GM03348 (cell line): ENCODE measurements at places on chromosomes 7 and 10.
A peak's percentile ranks its signal among the peaks of the same experiment; 100 is the strongest.

DNA sequence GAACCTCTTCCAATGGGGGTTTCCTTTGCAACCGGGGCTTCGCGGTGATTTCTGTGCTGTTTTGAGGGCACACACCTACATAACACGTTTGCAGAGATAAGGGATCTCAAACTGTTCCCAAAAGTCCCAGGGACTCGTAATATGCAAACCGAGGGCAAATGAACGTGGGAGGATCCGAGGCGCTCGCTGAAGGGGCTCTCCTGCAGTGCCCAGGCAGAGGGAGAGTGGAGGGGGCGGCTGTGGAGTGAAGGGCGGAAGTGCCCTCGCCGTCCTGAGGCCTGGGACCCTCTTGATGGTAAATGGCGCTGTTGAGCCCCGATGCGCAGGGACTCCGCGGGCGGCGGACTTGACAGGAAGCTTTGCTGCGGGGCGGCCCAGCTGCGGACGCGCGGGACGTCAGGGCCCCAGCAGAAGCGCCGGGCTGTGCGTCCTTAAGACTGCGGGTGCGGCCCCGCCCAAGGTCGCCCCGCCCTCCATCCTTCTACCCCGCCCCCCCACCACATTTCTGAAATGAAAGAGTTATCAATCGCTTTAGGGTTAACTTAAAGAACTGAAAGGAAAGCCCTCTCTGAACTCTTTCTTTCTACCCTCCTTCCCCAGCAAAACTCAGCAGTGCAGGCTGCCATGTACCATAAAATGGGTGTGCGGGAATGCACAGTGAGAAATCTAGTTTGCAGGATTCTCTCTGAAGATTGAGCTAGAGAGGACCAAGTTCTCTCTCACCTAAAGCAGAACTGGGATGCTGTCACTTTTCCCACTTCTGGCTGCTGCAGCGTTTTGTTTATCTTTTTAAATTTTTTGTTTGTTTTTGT lies 151.8 kb upstream of the YAE1 start:
- DNase-seq: peak; percentile 70

DNA sequence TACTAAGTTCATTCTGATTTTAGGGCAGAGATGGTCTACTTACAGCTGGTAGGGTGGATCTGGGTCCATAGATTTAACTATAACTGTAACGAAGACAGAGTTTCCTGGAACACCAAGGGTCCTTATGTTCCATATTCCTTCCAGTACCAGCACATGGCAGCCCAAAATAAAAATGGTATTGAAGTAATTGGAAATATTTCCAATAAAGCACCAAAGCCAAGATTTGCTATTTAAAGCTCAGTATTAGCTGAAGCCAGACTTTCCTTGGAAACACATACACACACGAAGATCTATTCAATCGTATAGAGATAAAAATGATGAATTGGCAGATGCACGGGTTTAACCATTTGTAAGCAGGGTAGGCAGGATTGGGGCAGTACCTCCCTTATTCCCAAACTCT lies 289.1 kb upstream of the SORCS1 start:
- DNase-seq: no peak

DNA sequence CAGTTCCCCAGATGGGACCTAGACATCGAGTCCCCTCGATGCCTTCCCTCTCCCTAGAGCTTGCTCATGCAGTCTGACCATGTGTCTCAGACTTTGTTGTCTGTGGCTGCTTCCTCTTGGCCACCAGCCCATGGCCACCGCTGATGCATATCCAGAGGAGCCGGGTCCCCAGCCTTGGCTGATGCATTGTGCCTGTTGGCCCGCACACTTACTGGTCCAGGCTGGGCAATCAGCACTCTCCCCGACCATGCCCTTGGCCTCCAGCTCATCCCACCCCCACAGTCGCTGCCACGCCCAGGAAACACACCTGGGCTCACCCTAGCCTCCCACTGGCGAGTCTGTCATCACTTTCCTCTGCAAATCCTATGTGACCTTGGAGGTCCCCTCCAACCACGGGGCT lies 10.1 kb downstream of the NPC1L1 start:
- peak; percentile 7 for DNase-seq

DNA sequence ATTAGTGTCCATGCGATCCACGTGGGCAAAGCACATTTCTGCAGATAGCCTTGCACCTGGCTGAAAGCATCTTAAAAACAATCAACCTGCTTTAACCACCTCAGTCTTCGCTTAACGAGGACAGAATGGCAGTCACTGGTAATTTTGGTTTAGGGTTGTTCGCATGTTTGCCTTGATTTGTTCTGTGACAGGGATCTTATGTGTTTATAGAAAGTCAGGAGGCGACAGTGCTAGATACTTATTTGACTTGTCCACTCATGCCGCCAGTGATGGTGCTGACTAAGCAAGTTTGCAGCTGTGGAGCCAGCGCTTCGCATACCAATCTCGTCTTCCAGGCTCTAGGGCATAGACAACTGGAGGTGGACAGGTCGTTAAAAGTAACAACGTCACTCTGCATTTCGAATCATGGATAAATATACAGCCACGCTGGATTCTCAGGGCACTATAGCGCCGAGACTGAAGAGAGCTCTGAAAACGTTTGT lies 1.2 kb upstream of the TMEM243 start:
- peak; percentile 12 for DNase-seq

- no peak for DNase-seq
These were observed 7.1 kb downstream of the AGMO start for GRCh38 chr7:15554744-15555143.

DNA sequence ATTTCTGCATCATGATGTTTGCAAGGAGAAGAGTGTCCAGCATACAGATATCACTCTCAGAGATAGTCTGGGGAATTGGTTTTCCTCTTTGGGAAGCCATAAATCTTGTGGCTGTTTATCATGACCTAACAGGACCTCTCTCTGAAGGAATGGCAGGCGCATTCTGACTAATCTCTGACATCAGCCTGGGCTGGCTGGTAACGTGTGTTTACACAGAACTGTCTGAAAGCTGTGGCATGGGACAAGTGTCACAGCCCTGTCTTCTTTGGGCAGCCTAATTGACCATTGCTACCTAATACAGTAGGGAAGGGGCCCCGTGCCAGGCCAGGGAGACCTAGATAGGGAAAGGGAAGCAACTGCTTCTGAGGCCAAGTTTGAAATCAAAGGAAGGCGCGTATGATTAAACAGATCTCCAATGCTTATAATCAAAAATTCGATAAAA lies 73.9 kb upstream of the CABCOCO1 start:
- DNase-seq: no peak

DNA sequence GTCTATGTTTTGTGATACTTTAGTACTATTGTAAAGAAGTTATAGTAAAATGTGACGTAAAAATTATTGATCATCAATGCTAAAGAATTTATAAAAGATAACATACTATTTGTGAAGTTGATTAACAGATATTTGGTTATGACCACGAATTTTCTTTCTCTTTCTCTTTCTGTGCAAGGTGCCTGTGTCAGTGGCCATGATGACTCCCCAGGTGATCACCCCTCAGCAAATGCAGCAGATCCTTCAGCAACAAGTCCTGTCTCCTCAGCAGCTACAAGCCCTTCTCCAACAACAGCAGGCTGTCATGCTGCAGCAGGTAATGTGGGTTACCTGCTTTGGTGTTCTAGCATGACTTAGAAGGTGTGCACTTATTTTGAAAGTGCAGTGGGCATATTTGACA lies 213.7 kb downstream of the FOXP2 start:
- DNase-seq: no peak

DNA sequence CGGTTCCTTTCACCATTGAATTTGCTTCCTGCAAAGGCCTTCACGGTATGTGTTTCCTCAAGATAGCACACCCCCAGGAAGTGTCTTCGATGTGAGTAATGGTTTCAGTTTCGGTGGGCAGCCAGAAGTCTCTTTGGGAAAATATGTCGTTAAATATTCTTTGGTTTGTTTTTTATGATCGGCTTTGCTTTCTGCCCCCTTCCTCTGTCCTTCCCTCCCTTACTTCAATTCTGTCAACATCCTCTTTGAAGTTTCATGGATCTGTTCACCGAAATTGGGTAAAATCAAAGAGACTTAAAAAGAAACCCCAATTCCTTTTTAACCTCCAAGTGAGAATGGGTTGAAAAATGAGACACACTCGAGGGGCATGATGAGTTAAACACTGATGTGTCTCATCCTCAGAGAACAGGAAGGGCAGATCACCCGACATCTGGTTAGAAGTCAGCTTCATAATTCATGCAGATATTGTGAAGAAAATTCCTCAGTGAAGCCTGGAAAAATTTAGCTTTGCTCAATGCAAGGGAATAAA lies 170.8 kb upstream of the HABP2 start:
- peak; percentile 79 for DNase-seq

DNA sequence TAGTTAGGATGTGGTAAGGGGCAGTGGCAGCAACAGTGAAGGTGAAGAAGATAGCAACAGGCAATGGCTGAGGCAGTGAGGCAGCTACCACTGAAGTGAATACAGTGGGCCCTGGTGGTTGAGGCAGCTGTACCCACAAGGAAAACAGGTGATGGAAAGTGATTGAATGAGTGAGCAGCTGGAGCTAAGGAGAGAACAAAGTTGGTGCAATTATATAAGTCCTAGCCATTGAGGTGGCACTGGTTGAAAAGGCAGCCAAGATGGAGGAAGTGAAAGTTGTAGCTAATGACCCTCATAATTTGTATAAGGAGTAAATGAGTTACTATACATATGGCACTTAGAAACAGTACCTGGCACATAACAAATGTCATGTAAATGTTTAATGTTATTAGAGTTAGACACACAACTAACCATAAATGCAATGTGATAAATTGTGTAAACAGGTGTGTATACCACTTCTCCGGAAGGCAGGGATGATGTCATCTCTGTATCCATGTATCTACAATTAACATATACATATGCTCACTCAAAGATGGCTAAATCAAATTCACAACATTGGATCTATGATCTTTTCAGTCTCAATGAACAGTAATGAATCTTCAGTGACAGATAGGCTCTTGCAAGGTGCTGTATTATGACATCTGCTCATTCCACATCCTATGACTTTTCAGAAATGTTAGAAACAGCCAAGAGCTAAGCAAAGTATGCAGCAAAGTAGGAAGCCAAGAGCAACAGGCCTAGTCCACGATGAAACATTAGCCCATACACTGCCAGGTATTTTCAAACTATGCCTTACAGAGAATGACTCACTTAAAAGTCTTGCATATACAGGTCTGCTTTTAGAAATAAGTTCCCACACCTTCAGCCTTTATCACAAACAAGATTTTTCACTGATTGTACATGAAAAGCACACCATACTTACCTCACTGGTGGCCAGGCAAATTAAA lies 10.7 kb downstream of the XPNPEP1 start:
- DNase-seq: peak; percentile 48

DNA sequence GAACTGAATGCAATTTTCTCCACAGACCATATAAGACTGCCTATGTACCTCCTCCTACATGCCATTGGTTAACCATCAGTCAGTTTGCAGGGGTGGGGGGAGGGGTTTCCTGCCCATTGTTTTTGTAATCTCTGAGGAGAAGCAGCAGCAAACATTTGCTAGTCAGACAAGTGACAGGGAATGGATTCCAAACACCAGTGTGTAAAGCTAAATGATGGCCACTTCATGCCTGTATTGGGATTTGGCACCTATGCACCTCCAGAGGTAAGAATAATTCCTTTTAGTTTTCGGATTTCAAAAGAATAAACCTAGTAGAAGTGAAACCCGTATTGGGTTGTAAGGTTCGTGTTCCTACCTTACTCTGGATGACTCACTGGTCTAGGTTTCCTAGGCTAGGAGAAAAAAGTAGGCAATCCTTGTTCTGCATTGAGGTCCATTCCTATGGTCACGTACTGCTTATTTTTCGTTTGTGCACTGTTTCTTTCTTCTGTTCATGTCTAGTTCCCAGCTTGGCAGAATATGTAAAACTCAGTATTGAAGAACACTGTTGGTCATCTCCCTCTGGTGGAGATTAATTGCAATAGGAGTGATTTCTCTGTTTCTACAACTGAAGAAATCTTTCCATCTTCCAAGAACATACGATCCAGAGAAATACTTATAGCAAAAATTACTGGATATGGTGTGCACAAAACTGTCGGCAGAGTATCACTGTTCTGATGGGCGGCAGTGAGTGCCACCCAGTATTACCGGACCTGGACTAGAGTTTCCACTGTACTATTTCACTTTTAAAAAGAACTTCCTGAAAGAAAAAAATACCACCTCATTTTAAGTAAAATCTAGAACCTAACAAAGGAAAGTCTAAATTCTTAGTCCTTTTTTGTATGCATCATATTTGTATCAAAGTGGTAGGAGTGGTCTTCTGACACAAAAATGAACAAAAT lies at the start of gene AKR1C3:
TSS of gene AKR1C3 (plus strand) at position 150 of the 941 bp plus-strand sequence. CDS start at position 181, 31 bp downstream.
- DNase-seq: peak; percentile 54

DNA sequence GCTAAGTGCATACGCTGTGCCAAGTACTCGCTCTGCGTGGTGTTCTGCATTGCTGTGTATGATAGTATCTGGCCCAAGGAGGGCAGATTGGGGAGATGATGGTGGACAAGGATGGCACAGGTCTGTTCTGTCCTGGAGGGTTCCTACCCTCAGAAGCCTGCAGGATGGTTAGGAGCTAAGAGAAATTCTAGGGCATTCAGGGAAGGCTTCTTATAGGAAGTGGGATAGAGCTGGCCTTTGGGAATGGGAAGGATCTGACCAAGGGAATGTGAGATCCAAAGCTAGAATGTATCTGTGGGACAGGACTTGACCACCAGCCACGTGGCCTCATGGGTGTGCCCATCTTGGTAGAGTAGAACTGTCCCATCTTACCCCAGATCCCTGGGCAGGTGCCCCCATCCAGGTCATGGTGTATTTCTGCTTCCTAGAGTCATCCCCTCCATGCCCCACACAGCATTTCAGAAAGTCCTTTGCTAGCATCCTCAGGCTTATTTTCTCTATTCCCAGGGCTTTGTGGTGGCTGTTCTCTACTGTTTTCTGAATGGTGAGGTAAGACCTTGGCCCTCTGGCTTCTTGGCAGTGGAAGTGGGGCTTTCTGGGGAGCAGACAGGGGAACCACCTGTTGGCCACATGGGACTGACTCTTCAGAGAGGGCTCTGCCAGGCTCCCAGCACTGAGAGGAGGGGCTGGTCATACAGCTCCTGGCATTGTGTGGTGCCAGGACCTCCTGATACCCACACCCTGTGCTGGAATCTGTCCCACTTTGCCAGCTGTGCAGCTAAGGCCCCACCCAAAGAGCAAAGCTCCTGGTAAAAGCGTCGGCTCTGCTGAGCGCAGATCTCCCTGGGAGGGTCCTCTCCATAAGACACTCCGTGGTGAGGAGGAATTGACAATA lies 52.5 kb downstream of the ADCYAP1R1 start:
- no peak for DNase-seq
